Cerebellar cortex (tissue), 1 donor: ENCODE measurements at places on chromosomes 2 and 18.

- peak; percentile 17 for DNase-seq
These were observed 453.0 kb downstream of the GALR1 start for GRCh38 chr18:77702686-77703085.

- DNase-seq: no peak
These were observed 330.8 kb upstream of the GYPC start for GRCh38 chr2:126325202-126325601.

DNA sequence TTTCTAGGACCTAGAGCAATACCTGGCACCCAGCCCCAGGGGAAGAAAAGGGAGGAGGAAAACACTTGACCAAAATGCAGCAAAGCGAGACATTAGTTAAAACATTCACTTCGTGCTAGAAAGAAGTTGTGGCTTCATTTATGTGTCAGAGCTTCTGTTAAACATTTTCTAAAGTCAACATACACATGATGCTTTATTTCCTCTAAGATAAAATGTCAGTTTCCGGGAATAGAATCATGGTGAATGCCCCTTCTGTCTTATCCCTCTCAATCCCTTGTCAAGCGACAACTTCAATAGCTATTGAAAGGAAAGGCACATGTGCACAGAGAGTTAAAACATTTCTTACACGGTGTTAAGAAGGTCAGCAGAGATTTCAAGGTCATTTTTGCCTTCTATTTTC is 404.6 kb upstream of the CWC22 start:
- no peak for DNase-seq

DNA sequence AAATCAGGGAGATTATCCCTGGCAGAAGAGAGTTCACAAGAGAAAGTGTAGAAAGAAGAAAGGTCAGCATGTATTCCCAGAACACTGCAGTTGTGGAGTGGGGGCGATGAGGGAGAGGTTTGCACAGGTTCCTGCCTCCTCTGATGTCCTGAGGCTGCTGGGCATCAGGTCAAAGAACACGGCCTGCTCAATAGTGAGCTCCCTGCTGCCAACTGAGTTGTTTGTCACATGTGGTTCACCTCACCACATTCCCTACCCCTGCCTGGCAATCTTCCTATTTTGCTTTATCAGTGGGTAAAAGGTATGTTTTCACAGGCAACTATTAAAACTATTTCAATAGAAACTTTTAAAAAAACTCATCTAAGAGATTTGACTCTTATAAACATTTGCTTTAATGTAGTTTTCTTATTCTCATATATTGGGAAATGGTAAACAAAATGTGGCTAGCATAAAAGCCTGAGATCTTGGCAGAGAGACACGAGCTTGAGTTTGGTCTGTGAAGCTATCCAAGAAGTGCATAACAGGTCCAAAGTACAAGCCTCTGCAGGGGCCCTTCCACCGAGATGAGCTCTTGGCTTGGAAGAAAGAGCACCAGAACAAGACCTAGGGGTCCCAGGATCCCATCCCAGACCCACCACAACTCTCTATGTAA is 123.9 kb upstream of the SRD5A2 start:
- no peak for DNase-seq

GRCh38 chr2:165203689-165204559 is at the start of gene SCN3A:
TSS of gene SCN3A (minus strand) at chr2:165204050. CDS start at chr2:165176394, 27,656 bp downstream.
- peak; percentile 77 for DNase-seq

- DNase-seq: no peak
These were observed 22.3 kb upstream of the ERICH2 start for GRCh38 chr2:170747921-170748320.
